Left ventricle myocardium inferior (tissue), 1 donor: ENCODE measurements at places on chromosomes 1 and 21. TPM values are rescaled to one million over a fixed set of nuclear protein-coding genes. Genes with fewer than 3 reads are reported as not detected.

The IGSF5 gene
- 4.9 TPM for total RNA-seq

The PRR9 gene
- total RNA-seq, result not detected

The C1orf185 gene
- not detected for total RNA-seq

The AMY1C gene
- not detected for total RNA-seq
